ENCODE measurements at places on chromosomes 7 and 10.

DNA sequence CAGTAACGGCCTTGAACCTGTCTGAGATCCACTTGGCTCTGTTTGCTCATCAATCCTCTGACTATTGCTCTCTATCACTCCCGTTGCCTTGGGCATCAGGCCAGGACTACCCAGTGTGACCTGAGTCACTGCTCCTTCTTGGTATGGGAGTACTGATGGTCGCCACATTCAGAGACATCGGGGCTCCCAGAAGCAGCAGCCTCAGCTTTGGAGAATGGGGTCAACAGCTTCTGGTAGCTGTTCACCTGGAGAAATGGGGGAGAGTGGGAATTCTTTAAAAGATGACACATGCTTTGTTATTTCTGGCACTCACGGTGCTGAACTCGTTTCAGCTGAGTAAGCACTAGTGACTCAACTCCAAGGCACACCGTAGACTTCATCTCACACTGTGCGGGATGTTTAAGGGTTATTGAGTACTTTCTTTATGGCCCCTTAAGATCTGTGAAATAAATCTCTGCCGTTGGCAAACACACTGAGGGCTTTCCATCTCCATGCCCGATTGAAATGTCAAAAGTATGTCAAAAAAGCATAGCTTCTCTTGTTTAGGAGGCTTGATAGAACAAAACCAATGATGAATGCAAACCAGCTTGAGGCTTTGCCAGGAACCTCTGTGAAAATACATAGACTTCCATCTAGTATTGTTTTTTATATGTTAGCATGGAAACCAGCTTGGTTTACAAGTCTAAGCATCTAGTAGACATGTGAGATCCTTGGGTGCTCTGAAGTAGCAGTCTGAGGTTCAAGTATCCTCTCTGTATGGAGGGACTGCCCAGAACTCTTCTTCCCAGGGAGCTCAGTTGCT lies 333.1 kb downstream of the CXCL12 start:
- no peak for DNase-seq

GRCh38 chr7:5218564-5219360 lies 28.7 kb downstream of the WIPI2 start:
- no peak for DNase-seq

- no peak for DNase-seq
These were observed 842 bp upstream of the SKIDA1 start for GRCh38 chr10:21526188-21526859.

- no peak for DNase-seq
These were observed 237.2 kb downstream of the TCF7L2 start for GRCh38 chr10:113187063-113187777.

DNA sequence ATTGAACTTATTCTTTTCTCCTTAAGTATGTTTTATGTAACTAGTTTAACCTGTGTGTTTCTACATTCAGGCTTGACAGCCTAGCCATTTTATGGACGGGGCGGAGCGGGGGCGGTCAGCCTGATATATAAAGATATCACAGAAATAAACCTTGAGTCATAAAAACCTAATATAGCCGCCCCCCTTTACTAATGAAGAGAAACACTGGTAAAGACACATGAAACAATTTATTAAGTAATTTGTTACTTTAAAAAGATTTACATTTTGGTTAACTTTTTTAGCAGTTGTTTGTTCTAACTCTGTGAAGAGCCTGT lies 84.0 kb downstream of the MAPK8 start:
- no peak for DNase-seq

DNA sequence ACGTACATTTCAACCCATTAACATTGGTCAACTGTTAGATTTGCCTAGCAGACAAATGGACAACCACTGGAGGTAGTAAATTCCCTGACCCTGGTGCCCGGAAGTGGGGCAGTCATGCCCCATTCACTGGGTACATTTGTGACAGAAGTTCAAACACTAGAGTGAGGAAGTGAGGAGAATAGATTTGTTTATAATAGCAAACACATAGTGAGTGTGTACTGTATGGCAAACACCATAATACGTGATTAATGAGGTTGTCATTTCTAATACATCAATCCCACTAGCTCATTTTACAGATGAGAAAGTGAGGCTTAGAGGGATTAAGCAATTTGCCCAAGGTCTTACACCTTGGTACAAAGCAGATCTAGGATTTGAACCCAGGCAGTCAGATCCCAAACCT lies 181.9 kb upstream of the MKLN1 start:
- no peak for DNase-seq

DNA sequence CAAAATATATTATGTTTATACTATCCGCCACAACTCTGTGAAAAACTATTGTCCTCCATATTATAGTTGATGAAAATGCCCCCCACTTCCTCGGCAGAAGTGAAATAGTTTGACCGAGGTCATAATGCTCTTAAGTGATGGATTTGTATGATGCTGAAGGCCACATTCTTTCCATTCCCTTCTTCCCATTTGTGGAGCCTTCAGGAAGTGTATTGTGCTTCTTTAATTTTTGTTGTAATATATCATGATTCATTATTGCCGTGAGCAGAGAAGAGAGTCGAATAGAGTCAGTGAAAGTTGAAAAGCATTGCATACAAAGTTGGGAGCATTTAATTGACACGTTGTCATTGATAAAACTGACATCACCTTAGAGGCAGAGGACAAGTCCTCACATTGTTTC lies 460.3 kb downstream of the SUGCT start:
- no peak for DNase-seq

- DNase-seq: no peak
These were observed 101.1 kb downstream of the PLXNA4 start for GRCh38 chr7:132475037-132475668.

GRCh38 chr7:3002631-3003030 lies 41.0 kb downstream of the CARD11 start:
- DNase-seq: no peak

DNA sequence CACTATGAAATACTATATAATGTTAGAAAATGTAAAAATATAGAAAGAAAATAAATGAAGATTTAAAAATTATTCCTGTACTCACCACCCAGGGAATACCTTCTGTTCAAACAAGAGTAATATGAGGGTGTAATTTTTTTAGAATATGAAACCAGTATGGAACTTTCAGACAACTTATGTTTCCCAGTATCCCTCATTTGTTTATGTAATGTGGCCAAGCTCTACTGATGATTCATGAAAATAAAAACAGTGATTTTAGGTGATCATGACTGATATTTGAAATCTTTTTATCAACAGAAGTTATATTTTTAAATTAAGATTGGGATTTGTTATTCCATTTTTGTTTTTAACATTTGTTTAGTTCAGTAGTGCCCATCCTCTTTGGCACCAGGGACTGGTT lies 18.8 kb downstream of the SLK start:
- no peak for DNase-seq

DNA sequence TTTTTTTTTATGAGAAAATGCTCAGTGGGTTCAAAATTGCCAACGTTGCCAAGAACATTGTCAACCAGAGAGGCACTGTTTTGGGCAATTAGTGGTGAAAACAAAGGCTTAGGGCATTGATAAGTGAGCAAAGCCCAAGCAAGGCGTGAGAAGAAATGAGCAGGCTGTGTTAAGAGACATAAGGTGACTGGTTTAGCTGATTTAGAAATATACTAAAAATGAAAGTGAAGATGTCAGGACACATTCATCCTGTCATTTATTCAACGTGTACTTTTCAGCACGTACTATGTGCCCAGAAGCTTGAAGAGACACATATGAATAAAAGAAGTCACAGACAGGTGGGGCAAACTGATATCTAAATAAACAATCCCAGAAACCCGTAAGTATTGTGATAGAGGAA lies 31.8 kb downstream of the AOAH start:
- no peak for DNase-seq

DNA sequence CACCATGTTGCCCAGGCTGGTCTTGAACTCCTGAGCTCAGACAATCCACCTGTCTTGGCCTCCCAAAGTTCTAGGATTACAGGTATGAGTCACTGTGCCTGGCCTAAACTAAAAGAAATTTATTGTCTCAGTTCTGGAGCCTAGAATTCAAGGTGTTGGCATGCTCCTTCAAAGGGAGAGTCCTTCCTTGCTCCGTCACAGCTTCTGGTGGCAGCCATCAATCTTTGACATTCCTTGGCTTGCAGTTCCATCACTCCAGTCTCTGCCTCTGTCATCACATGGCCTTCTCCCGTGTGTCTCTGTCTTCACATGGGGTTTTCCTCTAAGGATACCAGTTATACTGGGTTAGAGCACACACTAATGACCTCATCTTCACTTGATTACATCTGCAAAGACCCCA lies 55.5 kb downstream of the DNAJC12 start:
- DNase-seq: no peak
